Vagina (tissue), 2 donors: ENCODE measurements at places on chromosomes 3 and 15. TPM values are rescaled to one million over a fixed set of nuclear protein-coding genes. Genes with fewer than 3 reads are reported as not detected.
A peak's percentile ranks its signal among the peaks of the same experiment; 100 is the strongest.

CHRFAM7A gene
- not detected for total RNA-seq

TJP1 gene
- total RNA-seq: 110 TPM

LDHAL6B gene
- total RNA-seq: not detected

DNA sequence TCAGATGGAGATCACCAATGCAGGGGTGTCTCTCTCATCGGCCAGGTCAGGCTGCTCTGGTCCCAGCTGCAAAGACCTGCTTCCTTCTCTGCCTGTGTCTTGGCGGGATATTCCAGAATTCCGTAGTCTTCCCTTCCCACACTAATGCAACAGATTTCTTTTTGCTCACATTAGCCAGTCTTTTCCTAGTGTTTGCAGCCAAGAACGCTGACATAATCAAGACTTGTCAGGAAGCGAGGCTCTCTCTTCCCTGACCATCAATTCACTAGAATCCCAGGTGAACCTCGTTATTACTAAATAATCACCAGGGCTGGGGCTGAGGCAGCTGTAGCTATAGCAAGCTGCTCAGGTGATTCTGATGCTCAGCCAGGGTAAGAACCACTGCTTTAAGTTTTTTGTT is 43.2 kb upstream of the ACKR4 start:
- no peak for DNase-seq

DNA sequence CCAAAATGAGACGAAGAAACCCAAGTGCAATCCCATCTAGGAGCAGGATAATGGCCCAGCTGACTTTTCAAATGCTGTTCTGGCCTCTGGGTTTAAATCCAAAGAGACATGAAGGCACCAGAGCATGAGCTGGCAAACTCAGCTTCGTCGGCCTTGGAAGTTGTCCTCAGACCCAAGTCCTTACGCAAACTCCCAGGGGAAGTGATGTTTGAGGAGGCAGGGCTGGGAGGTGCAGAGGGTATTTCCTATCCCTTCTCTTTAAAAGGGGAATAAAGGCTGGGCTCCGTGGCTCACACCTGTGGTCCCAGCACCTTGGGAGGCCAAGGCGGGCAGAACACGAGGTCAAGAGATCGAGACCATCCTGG is 68.9 kb upstream of the HERC1 start:
- DNase-seq: no peak

NUTM1 gene
- not detected for total RNA-seq

DNA sequence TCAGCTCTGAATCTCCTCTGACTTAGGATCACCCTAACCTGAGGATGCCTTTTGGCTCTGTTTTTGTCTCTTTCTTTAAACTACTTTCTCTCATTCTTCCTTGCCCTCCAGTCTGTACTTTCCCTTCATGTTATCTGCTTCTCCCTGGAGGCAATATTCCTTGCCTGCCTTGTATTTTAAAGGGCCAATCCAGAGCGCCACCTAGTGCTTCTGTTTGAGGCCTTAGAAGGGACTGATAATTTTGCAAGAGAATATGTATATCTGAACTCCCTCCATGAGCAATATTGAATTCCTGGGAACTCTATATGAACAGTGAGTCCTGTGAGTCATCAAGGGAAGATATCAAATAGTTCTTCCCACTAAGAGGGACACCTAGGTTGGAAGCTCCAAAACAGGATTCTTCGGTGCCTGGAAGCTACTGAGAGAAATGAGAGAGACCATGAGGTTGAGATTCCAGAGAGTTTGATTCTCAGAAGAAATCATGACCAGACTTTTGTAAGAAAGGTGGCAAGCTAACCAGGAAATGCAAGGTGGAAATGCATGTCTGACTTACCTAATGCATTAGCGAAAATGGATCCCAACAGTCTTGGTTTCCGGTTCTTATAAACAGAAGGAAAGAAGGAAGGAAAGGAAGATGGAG is 203.8 kb upstream of the CD96 start:
- no peak for DNase-seq

DNA sequence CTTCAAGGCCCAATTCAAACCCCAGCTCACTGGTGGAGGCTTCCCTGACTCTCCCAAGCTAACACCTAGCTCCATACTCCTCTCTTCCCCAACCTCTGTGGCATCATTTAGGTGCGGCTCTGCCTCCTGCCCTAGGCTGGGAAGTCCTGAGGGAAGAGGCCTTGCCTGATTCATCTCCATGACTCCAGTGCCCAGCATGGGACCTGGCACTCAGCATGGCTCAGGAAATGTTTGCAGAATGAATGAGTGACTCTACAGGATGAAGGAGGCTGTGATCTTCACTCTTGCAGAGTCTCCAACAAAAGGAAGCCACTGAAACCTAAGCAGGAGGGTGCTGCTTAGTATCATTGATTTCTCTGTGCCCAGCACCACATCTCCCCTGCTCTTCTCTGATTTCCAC is 34.5 kb upstream of the INSYN1 start:
- no peak for DNase-seq

- DNase-seq: no peak
These were observed 153.5 kb upstream of the GOLIM4 start for GRCh38 chr3:168249205-168249549.

DNA sequence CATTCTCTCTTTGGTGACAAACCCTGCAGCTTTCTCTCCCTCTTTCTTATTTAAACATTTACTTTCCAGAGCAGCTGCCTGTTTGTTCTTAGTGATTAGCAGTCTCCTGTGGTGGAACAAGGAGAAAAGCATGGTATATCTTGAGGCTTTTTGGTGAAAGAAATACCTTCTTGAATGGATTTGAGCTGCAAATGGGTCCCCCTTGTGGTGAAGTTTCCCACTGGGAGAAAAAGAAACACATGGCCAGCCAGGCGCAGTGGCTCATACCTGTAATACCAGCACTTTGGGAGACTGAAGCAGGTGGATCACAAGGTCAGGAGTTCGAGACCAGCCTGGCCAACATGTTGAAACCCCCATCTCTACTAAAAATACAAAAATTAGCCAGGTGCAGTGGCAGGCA is 48.3 kb upstream of the ACP3 start:
- no peak for DNase-seq

DNA sequence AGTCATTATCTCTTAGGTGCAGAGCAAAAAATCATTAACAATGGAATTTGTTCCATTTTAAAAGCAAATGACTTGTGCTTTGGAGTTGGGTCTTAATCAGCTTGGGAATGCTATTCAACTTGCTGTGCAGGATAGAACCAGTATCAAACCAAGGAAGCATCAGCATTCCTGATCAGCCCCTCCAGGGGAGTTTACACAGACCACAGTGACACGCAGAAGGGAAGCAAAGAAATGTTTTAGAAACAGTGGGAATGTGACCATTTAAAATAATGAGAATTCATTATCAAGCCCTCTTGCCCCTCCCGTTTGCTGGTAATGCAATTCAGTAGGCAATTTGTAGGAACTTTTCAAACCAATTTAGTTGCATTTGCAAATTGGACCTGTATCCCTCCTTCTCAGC is 155.1 kb downstream of the LRTM1 start:
- no peak for DNase-seq

PLCH1 gene
- total RNA-seq: 0.25 TPM

GRCh38 chr3:41836360-41837134 is 125.4 kb downstream of the ULK4 start:
- no peak for DNase-seq

DNA sequence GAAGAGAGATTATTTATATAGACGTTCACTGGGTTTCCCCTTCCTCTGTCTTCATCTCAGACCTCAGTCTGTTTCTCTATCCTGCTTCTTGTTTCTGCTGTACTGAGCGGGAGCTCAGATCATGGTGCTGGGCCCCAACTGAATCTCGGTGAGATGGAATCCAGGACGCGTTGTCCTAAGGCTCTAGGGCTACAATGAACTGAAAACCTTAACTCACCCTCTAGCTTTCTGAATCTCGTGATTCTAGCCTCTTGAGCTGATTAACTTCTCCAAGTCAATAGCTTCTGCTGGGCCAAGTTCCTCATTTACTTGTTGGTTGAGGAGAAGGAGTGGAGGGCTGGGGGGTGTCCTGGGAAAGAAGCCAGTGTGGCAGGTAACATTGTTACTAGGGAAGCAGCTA is 32.7 kb upstream of the MAP3K13 start:
- DNase-seq: no peak

- no peak for DNase-seq
These were observed 235.3 kb upstream of the ST8SIA2 start for GRCh38 chr15:92158426-92158825.

- DNase-seq: no peak
These were observed 71.3 kb downstream of the NUP210 start for GRCh38 chr3:13348661-13349396.

GRCh38 chr3:86995537-86995936 is 4.6 kb upstream of the VGLL3 start:
- DNase-seq: no peak

RARB gene
- 15.0 TPM for total RNA-seq

DNA sequence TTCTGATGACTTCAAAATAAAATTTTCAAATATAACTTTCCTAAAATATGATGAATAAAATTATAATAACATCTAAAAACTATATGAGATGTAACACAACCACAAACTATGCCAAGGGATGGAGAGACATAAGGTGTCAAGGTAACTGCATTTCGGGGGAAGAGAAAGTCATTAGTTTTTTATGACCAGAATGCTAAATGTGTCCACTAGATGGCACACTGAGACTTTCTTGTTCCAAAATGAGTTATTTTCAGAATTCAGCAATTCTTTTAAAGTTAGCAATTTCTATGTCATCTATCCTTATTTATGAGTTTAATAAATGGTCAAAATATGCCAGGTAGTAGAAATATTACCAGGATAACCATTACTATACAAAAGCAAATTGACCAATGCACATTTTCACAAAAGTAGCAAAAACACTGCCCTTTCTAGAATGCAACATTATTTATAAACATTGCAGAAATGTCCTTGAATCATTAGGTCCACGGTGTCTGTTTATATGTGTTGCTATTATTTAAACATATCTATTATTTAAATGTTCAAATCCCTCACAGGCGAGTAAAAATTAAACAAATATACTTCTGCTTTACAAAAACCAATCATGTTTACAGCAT is 374.2 kb downstream of the PLCL2 start:
- no peak for DNase-seq

TMEM158 gene
- 1.2 TPM for total RNA-seq

DNA sequence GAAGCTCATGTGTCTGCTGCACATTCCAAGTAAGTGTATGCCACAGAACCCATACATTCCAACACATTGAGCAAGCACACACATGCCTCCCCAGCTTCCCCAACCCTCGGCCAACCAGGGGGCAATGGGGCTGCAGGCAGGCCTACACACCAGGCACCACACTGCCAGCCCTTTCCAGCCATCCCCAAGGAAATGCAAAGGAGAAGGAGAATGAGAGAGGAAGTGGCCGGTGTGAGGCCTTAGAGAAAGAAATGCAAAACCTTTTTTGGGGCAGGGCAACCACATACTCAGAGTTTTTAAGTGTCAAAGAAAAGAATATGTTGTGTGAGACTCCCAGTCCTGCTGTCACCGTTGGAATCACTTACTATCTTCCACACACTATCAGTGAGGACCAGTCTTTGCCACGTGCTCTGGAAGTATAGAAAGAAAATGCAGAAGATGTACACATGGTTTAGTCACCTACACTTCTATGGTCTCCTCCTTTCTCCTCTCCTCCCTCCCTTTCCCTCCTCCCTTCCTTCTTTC is 11.1 kb downstream of the IGF2BP2 start:
- DNase-seq: no peak

GRCh38 chr3:177358091-177358976 is 161.1 kb upstream of the TBL1XR1 start:
- DNase-seq: peak; percentile 94

DNA sequence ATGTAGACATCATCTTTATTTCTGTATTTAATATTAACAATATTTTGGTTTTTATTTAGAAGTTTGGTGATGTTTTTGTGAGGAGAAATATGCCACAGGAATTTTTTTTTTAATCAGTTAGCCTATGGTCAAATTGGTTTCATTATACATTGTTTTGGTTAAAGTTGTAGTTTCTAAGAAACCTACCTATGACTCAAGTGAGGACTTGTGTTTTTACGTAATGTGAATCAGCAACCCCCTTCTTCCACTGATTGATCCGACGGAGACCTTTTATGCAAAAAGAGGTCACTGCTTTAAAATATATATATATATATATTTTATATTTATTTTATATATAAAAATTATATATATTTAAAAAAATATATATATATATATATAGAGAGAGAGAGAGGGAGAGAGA is 698.1 kb downstream of the FHIT start:
- DNase-seq: no peak

RBM5 gene
- 271 TPM for total RNA-seq
